ENCODE measurements at places on chromosomes 2 and 18.

DNA sequence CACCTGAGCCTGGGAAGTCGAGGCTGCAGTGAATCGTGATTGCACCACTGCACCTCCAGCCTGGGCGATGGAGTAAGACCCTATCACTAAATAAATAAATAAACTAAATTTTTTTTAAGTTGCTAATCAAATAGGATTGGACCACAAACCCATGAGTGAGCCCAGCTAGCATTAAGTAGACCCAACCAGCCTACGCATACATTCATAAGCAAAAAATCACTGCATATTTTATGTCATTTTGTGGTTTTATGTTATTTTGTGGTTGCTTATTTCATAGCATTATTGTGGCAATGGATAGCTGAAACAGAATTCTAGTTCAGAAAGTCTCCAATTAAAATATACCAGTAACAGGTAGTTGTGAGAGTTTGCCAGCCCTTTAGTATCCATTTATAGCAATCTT is 29.1 kb upstream of the ZC3H15 start:
- no peak for DNase-seq

DNA sequence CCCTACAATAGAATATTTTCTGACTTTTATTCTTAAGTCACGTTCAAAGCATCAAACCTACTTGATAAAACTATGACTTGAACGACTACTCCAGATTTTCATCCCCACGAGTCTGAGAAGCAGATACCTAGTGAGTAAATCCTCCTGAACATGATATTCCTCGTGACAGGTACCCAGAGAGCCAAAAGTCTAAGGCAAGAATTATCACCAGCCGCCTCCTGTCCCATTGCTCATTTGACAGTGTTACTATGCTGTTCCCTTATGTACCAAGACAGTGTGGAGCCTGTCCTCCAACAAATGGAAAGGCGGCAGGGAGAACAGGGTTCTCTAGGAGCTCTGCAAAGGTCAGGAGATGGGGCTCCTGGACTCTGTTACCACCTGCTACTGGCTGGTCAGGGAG is 8.3 kb upstream of the ALPK2 start:
- DNase-seq, result no peak

DNA sequence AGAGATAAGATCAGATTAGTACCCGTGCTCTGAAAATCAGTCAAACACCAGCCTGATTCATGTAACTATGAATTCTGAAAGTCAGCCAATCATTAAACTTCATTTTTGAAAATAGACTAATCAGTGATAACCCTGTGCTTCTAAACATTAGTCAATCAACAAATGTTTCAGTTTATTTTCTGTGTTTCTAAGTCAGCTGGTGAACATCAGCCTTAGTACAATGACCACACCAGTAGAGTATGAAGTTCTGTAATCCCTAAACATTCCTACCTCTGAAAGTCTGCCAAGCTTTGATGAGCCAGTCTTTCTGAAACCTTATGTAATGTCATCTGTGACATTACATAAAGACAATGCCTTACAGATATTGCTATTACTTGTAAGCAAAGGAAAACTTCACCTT is 807.4 kb upstream of the CRIM1 start:
- no peak for DNase-seq

DNA sequence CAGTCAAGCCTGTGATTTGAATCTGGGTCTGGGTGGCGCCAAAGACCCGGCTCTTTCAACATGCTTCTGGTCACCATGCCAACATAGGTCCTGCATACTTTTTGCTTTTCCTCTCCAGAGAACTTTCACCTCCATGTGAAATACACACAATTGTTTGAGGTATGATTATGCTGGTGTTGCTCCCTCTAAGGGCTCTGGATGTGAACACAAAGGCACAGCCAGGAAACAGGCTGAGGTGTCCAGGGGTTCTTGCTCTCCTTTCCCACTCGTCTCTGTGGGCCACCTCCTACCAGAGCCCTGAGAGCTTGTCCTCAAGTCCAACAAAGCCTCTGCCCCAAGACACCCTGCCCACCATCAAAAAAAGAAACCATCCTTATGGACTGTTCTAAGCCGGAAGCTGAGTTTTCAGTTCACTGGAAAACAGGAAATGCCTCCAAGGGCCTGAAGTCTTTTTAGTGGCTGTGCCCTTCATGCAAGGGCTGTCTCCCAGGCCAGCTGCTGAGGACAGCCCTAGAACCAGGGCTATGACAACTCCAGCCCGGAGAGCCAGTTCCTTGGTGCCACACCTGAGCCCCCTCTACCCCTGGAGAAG is 100.2 kb upstream of the EPAS1 start:
- no peak for DNase-seq

DNA sequence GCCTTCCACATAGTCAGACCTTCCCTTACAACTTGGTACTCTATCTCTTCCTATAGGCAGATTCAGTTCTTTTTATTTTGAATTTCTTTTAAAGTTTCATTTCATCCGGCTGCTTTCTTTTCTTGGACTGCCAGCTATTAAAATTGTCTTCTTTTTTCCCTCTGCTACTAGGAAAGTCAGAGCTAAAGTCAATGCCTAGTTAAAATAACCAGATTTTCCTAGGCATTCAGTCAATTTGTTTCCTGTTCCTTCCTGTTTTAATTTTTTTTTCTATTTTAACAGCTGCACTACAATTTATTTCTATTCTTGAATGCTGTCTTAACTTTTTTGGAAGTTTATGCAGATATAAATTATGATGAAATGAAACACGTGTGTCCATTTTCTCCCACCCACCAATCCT is 84.8 kb downstream of the EVA1A start:
- no peak for DNase-seq

Data from T-helper 2 cell treated with Interferon-gamma antibody and Interleukin-4, amounts not matched to agents 5 μg/mL and 100 μg/mL, for 36 hours (primary cell).